Activated CD8-positive, alpha-beta memory T cell treated with anti-CD3 and anti-CD28 coated beads for 4 hours (primary cell): ENCODE measurements at places on chromosomes 3 and 15.

- DNase-seq = no peak
These were observed 85.8 kb downstream of the HMG20A start for GRCh38 chr15:77506311-77507142.

GRCh38 chr15:68621535-68621934 is 42.7 kb downstream of the CORO2B start:
- DNase-seq = no peak

GRCh38 chr15:77497110-77497737 is 76.5 kb downstream of the HMG20A start:
- DNase-seq = no peak

GRCh38 chr15:78049691-78050440 is 27.6 kb downstream of the TBC1D2B start:
- DNase-seq = peak; percentile 57

- DNase-seq = no peak
These were observed 1030.2 kb downstream of the MCTP2 start for GRCh38 chr15:95261546-95261945.

DNA sequence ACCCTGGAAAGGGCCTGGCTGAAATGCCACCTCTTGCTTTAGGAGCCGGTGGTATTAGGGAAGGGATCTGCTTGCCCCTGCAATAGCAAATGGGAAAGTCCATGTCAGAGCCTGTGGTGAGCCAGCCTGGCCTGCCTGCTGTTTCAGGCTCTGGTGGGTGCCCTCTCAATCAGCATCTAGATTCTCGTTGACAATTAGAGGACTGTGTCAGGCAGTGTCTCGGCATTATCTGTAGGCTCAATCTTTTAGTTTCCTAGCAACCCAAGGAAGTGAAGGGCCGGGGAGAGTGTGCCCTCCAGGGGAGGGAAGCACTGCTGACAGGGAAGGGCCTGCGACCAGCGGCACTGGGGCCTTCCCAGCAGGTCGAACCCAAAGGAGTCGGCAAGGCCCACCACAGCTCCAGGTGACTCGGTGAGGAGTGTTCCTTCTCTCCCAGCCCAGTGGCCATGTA is 42.1 kb downstream of the TLE3 start:
- DNase-seq = no peak

DNA sequence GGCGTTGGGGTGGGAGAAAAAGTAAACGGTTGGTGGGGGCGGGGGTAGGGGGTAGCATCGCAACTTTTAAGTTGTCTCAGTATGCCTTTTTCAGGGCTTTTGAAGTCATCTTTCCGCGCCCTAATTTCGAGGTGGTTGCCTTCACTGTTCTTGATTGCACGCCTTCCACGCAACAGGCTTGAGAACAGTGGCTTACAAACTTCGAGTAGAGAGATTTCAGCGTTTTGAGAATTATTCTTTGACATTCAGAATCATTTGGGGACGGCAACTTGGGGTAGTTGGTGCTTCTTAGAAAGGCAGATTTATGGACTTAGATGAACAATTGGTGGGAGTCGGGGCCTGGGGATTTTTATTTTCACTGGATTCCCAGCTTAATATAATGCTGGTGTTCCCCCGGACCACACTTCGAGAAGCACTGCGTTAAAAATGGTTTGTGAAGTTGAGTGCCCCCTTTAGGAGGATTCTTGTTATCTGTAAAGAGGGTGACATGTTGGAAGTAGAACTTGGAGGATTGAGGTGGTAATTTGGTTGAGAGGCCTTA is 880 bp downstream of the PPP4R2 start:
- DNase-seq = peak; percentile 15

DNA sequence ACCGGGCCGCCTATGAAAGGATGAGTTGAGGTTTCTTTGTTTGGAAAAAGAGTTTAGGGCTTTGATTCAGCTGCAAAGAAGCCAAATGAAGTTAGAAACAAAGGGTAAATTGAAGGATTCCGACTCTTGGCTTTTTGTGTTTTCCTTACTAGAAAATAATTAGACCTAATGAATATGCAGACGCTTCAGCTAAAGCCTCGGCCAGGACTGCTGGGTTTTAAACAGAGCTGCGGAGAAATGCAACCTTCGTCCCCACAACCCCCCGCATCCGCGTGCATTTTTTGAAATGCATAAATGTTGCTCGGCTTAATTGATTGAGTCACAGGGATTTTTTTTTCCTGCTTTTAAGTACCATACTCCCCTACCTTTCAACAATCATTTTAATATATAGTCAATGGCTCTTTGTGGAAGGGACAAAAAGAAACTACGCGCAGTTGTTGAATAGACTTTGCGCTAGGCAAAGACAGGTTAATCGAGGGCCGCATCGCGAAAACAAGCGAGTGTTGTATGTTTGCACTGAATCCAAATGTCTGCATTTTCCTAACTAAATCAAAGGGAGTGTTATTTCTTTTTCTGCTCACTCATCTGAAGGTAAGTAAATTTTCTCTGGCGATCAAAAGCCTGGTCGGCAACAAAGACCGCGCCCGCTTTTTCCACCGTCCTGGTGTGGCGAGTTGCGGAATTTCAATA is 1.3 kb upstream of the ZIC4 start:
- DNase-seq = no peak

GRCh38 chr3:100710261-100710968 is 1.1 kb downstream of the TFG start:
- peak; percentile 13 for DNase-seq

GRCh38 chr3:14672588-14672987 is 2.4 kb upstream of the C3orf20 start:
- no peak for DNase-seq
